ENCODE measurements at places on chromosomes 5 and 9.

DNA sequence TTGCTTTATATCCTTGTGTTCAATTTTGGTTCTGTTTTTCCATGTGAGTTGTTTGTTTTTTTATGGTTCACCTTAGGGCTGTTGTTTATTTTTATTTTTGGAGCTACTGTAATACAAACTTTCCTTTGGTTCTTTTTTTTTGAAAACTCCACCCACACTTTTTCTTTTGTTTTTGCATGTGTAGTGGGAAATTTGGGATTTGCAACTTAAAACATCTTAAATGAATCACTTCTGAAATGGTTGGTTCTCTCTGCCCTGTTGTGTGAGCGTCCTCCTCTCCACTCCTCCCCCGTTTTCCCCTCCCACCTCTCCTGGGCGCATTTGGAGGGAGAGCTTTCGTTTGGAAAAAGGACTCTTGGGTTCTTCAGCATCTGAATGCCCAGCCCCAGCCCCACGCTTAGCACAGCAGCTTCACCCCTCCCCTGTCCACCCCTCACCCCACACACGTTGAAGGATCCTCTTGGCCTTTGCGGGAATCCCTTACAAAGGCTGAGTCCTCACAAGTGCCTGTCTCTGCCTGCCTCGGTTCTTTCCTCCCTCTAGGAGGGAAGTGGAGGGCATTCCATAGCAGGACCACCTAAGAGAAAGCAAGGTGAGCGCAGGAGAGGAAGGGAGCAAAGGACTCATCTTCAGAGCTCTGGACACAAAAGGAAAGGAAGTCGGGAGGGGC, 67.2 kb downstream of the DMRT1 start:
- DNase-seq, result no peak

DNA sequence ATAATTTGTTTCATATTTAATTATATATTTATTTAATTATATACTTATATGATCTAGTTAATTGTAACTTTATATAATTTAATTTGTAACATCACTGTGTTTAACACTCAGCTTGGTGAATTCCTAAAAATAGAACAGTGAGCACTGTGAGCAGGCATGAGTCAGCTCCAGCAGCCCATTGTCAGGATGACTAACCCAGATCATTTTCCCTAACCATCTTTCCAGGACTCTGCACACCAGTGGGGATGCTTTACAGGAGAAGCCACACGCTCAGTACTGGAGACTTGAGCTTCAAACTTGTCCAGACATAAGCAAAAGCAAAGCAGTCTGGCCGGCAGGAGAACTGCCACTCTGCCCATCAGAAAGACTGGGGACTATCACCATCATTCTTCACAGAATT, 446.2 kb upstream of the TRPC7 start:
- DNase-seq, result no peak

GRCh38 chr5:132662925-132663770, 5.2 kb downstream of the IL13 start:
- peak; percentile 80 for DNase-seq

DNA sequence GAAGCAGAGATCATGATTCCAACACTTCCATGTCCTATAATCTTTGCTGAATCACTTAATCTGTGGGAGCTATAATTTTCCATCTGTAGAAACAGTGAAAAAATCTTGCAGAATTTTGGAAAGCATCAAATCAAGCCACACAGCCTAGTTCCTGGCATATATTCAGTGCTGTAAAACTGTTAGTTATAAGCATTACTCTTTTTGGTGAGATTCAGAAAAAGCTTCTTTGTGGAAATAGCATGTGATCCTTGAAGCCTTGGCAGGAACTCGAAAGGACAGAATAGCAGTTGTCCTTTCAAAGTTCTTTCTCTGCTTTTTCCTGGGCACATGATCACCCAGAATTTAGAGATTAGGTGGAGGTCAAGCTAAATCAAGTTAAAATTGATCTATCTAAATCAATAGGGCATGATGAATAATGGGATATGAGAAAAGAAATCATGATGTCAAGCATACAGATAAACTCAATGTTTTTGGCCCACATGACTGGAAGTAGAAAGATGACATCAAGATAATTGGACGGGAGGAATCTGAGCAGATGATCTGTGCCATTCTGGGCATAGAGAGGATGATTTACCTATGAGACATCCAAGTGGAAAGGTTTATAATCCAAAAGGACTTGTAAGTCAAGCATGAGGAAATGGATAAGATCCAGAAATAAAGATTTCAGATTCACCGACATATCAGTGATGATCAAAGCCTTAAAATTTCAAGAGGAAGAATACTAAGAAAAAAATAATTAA, 73.1 kb downstream of the TMEM232 start:
- no peak for DNase-seq

GRCh38 chr5:170534941-170535340, 31.1 kb downstream of the KCNIP1 start:
- DNase-seq, result no peak

- DNase-seq, result no peak
These were observed 56.5 kb downstream of the JAK2 start for GRCh38 chr9:5041390-5042115.

DNA sequence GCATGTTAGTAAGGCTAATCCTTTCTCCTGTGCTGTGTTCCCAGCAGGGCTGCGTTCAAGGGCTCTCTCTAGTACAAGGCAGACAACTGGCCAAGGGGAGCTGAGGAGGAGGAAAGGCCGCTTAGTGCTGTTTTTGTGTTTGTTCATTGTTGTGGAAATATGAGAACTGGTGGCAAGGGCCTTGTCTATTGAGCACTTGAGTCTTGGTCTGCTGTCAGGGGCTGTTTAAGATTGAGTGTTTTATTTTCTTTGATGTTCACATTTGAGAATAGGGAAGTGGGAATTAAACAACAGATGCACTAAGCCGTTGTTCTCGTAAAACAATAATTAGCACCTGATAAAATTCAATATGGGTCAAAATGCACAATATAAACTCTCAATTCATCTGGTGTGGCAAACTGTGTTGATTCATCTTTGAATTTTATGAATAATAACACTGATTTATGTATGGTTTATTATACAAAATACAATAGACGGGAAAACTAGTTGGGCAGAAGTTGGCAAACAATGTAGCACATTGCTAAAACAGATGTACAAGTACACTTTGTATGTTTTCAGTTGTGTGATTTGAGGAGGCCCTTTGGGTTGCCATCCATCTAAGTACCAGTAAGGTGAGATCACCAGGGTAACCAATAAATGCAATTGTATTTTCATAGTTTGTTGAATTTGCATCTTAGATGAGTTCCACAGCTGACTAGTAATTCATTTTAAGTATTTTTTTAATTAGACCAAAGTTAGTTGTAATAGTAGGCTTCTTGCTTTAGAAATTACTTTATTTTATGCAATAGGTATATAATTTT, 97.6 kb upstream of the GRHPR start:
- DNase-seq, result no peak

DNA sequence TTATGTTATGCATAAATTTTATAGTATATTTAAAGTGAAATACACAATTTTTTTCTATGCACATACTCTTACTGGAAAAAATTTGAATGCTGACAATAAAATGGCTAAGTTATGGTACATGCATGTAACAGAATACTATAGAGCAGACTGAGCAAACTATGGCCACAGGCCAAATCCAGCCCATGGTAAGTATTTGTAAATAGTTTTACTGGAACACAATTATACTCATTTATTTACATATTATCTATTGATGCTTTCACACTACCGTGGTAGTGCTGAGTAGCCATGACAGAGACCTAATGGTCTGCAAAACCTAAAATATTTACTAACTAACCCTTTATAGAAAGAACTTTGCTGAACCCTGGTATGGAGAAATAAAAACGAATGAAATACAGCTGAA, 45.7 kb downstream of the TEX10 start:
- DNase-seq, result no peak

DNA sequence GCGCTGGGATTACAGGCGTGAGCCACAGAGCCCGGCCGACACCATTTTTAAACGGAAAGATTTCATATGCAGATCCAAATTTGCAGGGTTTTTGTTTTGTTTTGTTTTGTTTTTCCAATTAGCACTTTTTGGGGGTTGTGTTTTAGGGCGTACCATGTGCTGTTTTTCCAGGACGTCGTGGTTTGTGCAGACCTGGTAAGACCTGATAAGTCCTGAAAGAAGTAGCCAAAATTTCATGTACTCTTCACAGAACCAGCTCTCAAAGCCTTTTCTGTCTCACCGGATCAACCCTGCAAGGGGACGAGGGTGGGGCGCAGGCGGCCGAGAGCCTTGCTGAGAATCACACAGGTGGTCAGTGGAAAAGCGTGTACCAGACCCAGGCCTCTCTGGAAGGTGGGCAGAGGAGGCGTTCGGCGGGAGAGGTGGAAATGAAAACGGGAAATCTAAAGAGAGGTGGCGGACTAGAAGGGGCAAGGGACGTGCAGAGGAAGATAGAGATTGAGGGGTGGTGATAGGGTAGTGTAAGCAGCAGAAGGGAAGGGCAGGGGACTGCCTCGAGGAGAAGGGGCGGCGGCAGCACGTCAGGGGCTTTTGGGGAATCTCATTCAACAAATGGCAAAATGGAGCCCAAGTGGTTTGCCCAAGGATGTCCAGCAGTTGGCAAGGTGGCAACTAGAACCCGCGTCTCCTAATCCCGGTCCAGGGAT, 1.1 kb upstream of the FAF2 start:
- peak; percentile 16 for DNase-seq

GRCh38 chr5:54696931-54697330, 179.4 kb downstream of the SNX18 start:
- DNase-seq, result no peak

DNA sequence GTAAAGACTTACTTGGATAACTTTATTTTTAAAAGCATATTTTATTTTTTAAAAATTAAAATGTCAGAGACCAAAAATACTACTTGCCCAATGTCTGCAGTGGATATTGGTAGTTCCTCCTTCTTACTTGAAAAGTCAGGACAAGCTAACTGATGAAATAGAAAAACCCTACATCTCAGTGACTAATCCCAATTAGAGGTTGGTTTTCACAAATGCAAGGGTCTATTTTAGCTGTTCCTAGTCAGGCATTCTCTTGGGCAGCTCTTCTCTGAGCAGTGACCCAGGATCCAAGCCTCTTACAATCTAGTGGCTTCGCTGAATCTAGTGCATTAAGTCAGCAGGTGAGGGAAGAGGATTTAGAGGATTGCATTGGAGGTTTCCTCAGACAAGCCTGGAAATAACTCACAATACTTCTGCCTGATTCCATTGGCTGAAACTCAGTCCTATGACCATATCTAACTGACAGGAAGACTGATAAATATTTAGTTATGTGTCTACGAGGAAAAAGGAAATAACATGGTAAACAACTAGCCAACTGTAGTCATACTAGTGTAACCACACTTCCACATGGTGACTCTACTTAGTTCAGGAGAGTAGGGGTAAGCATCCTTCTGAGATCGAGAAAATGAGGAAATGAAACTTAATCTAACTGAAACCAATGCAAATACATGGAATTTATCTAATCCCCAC, 34.2 kb upstream of the MIER3 start:
- no peak for DNase-seq

GRCh38 chr5:176401281-176402205, 13.0 kb downstream of the HIGD2A start:
- no peak for DNase-seq

DNA sequence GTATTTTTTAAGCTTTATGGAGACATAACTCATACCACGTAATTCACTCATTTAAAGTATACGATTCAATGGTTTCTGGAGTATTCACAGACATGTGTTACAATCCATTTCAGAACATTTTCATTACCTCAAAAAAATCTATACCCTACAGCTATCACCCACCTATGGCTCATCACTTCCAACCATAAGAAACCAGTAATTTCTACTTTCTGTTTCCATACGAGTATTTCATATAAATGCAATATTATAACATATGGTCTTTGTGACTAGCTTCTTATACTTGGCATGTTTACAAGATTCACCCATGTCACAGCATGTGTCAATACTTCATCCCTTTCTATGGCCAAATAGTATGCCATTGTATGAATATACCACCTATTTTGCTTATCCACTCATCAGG, 18.8 kb downstream of the UBQLN1 start:
- DNase-seq, result no peak

DNA sequence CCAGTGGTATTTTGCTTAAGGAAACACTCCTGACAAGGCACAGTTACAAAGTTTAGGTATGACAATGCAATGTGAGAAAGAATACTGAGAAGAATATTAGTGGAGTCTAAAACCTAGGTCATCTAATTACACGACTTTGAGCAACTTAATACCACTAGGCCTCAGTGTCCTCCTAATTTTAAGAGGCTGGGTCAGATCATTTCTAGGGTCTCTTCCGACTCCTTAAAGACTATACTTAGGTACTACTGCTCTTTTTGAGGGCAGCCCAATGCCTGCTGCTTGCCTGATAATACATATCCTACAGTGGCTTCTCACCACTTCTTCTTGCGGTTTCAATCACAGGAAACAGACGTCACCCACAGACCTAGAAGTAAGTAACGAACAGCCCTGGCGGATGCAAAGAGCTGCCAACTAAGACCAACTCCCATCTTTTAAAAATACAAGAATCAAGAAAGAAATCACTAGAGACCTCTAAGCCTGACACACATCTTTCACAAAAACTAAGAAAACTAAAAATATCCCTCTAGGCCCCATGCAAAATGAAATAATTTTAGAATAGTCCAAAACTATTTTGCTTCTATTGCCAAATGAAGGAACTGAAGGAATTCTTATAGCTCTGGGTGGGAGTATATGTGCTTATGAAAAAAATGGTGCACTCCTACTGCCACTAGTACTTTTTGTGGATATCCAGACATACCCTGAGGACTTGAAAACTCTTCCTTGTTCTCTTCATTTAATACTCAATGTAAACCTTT, 13.1 kb downstream of the DIAPH1 start:
- peak; percentile 65 for DNase-seq

DNA sequence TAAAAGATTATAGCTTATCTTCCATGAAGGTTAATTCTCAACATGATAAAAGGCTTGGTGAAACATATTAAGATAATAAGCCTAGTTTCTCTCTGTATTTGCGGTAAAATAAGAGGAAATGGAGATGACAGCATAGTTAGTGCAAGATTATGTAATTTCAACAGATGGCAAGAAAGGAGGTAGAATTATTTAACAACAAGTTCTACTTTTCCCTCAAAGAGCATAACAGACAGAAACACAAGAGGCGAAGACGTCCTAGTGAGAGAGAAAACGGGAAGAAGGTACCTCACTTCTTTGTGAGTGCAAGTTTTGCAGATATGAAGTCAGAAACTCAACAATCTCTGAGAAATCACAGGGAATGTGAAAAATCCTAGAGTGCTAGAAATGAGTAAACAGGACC, 144.8 kb upstream of the ADCY2 start:
- DNase-seq, result no peak
